Activated effector memory CD4-positive, alpha-beta T cell treated with anti-CD3 and anti-CD28 coated beads, Interleukin-2, amount 50 U/mL, for 16 hours (primary cell): ENCODE measurements at places on chromosomes 3 and 15.

DNA sequence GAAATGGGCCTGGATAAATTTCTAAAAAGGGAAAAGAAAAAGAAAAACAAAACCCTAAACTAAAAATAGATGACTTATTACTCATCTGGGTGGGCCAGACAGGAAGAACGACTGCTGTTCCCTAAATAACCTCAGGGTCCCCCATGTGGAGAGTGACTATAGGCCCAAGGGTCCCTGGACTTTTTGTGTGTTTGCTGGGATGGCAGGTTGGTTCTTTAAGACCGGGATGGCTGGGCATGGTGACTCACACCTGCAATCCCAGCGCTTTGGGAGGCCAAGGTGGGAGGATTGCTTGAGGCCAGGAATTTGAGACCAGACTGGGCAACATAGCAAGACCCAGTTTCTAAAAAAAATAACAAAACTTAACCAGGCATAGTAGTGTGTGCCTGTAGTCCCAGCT is 43.8 kb upstream of the TRA2B start:
- DNase-seq, result no peak

- DNase-seq, result no peak
Observed at GRCh38 chr3:53243165-53243564, 12.7 kb downstream of the TKT start.

- no peak for DNase-seq
Observed at GRCh38 chr3:160486459-160486869, 36.9 kb upstream of the TRIM59 start.

GRCh38 chr3:55516392-55517030 is 29.4 kb upstream of the WNT5A start:
- DNase-seq, result no peak

- DNase-seq, result no peak
Observed at GRCh38 chr15:71096676-71097075, 18.6 kb upstream of the THSD4 start.

- DNase-seq, result no peak
Observed at GRCh38 chr3:8164145-8164544, 337.5 kb upstream of the LMCD1 start.

DNA sequence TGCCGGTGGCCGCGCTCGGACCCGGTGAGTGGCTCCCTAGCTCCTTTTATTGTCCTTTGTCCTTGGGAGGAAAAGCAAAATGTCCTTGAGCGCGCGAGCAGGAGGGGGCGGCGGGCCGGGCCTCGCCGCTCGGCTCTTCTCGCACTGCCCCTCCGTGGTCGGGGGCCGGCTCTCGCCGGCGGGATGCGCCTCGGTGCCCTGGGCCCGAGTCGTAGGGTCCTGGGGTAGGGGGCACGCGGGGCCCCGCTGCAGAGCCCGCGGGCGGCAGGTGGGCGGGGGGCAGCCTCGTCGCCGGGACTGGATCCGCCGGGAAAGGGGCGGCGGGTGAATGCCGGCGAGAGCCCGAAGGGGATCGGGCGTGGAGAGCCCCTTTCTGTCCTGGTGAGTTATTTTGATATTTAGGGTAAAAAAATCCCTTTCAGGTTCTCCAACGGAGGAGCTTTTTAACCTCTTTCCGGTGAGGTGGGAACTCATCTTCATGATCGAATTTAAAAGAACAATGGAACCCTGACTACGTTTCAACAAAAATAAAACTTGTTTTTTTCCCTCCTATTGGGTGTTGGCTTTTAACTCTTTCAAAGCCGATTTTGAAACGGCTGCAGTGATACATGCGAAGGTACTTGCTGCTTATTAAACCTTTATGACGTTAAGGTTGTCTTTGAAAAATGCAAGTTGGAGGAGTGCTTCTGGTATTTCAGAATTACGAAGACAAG is 16.8 kb upstream of the CHD2 start:
- DNase-seq, result peak; percentile 78

DNA sequence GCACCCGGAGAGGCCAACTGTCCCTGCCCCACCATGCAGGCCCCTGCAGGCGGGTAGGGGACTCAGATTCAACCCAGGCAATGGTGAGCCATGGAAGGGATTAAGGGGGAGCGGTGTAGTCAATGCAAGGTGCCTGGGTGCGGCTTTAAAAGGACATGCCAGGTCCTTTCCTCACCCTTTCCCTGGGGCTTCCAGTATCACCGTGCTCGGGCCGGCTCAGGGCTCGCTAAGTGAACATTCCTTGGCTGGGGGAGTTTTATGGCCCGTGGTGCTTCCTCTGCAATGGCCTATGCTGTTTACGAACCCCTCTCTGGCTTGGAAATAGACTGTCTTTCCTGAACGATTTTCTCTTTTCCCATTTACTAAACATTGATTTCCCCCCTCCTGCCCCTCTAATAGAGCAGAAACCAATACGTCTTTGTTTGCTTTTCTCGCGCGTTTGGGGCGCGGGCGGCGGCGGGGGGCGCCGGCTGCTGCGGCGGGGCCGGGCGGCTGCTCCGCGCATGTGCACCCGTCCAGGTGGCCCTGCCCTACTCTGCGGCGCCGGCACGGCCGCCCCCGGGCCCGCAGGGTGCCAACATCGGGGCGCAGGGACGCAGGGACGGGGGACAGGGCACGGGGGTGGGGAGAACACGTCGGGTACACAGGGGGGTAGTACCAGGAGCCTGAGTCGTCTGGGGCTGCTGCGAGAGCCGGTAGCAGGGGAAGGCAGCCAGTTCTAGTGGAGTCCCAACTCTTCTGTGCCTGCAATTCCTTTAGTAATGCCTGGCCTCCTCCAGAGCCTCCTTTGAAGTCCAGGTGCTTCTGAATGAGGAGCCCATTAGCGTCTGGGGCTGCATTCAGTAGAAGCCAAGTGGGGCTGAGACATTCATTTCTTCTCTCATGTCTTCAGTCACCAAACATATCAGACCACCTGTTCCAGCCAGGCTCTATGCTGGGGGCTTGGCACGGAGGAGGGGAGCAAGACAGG is 26.9 kb upstream of the CACNA2D2 start:
- DNase-seq, result no peak

DNA sequence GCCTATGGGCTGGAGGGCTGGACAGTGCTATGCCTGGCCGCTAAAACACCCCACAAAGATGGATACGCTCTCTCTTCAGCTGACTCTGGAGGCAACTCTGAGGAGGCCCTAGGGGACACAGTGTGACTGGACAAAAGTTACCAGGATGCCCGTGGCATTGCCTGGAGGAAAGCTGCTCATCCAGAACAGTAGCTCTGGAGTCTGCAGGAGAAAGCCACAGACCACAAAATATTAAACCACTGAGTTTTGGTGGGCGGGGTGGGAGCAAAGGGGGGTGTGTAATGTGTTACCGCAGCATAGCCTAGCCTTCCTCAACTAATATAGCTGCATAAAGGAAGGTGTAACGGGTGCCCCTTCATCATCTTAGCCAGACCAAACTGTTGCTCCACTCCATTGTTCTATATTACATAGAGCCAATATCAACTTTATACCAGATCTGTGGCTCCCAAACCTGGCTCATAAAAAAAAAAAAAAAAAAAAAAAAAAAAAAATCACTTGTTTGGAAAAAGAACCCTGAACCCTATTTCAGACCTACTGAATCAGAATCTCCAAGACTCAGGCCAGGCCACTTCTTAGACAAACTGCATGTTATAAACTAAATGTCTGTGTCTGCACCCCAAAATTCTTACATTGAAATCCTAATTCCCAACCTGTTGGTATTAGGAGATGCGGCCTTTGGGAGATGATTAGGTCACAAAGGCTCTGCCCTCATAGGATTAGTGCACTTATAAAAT is 132.6 kb downstream of the TNIK start:
- no peak for DNase-seq

GRCh38 chr15:74302821-74303359 is 64.6 kb downstream of the CYP11A1 start:
- DNase-seq, result peak; percentile 70
